NCI-H2227 treated with DMSO at 0.1 percent for 48 hours (cell line): ENCODE measurements at places on chromosomes 11 and 22.

GRCh38 chr11:30873924-30874610 lies 287.9 kb upstream of the MPPED2 start:
- DNase-seq = no peak

GRCh38 chr11:86524620-86525352 lies 147.6 kb downstream of the ME3 start:
- peak; percentile 64 for DNase-seq

- no peak for DNase-seq
Observed at GRCh38 chr11:105045676-105046296, 651 bp upstream of the CARD16 start.

- no peak for DNase-seq
Observed at GRCh38 chr11:1871531-1871930, 18.6 kb downstream of the LSP1 start.

- no peak for DNase-seq
Observed at GRCh38 chr11:75132080-75132479, 18.8 kb upstream of the SLCO2B1 start.

- no peak for DNase-seq
Observed at GRCh38 chr11:115499241-115499799, 4.9 kb downstream of the CADM1 start.

DNA sequence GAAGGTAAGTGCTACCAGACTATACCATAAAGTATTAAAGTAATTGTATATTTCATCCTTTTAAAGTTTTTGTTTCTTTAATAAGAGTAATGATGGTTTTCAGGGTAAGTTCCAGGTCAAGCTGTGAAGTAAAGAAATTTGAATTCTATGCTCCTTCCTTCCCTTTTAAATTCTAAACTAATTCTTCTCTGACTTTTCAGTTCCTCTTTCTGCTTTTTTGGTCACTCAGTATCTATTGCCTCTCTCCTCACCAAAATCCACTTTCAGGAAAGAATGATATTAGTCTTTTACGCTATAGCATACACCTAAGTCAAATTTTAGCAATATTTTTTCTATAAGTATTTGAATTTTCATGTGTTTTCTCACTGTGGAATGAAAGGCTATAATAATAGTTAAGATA lies 8.2 kb downstream of the MMP8 start:
- no peak for DNase-seq

GRCh38 chr11:7508087-7508486 lies 5.7 kb upstream of the PPFIBP2 start:
- no peak for DNase-seq

DNA sequence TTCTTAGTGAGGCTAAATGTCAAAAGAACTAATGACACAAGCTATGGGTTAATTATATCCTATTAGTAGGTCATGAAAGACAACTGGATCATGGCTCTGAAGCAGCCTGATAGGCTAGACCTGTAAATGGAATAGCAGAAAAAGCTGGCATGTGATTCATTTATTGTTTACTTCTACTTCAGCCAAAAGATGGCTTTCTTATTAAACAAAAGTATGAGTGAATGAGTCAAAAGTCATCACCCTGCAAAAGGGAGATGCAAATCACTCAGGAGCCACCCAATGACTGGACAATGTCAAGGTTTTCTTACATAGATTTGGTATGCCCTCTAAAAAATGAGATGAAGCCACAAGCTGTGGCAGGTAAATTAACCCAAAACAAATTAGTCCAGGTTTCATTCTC lies 138.0 kb downstream of the TRPC6 start:
- DNase-seq = no peak

GRCh38 chr11:126878913-126879482 lies 121.6 kb downstream of the KIRREL3 start:
- peak; percentile 67 for DNase-seq

GRCh38 chr22:44068422-44069191 lies 44.5 kb downstream of the PARVB start:
- DNase-seq = no peak

DNA sequence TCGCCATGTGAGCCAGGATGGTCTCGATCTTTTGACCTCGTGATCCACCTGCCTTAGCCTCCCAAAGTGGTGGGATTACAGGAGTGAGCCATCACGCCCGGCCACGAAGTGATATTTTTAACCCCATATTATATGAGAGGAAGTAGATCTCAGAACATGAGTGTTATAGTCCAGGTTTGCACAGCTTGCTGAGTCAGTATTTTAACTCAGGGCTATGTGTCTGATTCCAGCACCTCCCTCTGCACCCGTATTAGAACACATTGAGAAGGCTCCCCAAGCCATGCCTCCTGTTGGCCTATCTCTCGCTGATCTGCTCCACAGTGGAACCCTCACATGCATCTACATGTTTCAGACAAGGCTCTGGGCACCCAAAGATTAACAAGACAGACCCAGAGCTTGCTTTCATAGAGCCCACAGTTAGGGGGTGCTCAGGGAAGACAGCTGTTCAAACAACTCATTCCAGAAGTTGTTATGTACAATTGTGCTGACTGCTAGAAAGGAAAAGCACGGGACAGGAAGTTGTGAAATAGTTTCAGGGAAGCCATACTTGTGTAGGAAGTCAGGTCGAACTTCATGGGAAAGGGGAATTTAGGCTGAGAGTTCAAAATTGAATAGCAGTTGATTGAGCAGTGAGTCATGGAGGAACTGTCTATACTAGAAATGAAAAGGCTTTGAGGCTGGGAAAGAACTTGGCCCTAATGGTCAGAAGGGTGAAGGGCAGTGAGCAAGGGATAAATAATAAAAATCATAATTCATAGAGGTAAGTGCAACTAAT lies 49.3 kb upstream of the CLPB start:
- DNase-seq = no peak

DNA sequence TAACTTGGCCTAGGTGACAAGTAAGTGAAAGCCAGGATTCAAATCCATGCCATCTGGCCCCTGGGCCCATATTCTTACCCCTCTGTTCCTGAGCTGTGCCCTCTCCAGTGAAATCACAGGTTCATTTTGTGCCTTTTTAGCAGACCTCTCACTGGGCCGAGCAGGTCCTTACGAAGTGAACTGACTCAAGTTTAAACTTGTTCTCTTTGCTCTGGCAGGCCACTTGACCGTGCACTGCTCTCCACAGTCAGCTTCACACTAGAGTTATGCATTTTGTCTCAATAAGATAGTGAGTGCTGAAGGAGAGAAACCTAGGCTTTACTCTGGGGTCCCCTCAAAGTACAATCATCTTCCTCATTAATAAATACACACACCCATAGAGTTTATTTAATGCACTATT lies 40.7 kb downstream of the ARFGAP3 start:
- DNase-seq = no peak

- no peak for DNase-seq
Observed at GRCh38 chr11:108518581-108518980, 20.4 kb upstream of the POGLUT3 start.

- no peak for DNase-seq
Observed at GRCh38 chr11:1082728-1083620, 8.3 kb downstream of the MUC2 start.

- no peak for DNase-seq
Observed at GRCh38 chr22:25838960-25839741, 97.2 kb downstream of the MYO18B start.

DNA sequence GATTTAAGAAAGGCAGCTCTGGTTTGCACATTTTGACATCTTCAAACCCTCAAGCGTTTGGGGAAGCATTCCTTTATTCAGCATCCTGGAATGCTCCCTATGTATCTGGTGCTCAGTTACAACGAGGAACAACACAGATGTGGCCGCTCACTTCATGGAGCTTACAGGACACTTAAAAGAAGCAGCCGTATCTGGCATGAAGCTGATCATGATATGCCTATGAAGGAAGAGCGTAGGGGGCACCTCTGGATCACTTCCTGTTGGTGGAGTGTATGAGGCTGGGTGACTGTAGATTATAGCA lies 72.3 kb upstream of the TP53I11 start:
- DNase-seq = no peak

- DNase-seq = no peak
Observed at GRCh38 chr11:110125632-110126031, 32.4 kb downstream of the ZC3H12C start.

DNA sequence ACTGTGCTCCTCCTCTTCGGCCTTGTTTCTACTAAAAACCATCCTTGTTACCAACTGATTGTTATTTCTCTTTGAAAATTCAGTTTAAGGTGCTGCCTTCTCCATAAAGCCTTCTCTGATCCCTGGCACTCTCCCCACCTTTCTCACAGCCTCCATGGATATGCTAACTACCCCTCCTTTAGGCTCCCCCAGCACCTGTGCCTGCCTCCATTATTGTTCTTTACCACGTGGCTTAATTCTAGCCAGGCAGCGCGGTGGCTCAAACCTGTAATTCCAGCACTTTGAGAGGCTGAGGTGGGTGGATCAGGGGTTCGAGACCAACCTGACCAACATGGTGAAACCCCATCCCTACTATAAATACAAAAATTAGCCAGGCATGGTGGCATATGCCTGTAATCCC lies 96.3 kb downstream of the MRTFA start:
- no peak for DNase-seq

DNA sequence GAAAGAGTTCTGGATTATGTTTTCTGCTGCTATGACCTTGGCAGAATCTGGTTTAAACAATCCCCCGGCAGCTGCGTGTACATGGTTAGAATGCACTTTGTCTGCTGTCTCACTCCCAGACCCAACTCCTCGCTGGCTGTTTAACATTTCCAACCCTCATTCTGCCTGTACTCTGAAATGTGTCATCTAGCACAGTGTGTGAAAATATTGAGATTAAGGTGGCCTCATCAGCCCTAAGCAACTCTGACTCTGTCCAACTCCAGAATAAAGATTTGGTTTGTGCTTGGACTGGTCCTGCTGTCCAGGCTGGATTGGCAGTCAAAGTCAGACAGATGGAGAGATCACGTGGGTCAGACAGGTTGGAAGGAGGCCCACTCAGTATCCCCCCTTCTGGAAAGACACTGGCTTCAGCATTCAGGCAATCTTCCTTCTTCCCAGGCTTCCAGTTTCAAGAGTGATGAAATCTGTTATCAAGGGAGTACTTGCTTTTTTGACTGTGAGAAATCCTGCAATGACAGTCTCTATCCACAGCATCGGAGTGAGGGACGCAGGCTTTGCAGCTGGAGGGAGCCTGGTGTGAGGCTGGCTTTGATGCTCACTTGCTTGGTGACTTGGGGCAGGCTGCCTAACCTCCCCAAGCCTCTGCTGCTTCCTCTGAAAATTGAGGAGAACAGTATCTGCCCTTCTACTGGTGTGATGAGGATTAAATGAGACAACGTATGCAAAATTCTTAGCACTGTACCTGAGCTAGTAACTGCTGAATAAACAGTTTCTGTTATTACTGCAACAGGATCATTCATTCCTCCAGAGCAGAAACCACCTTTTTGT lies 29.8 kb downstream of the ABTB2 start:
- DNase-seq = no peak

- no peak for DNase-seq
Observed at GRCh38 chr22:40153192-40153591, 24.5 kb upstream of the TNRC6B start.

GRCh38 chr11:72771507-72771906 lies 19.3 kb upstream of the ARAP1 start:
- DNase-seq = no peak

DNA sequence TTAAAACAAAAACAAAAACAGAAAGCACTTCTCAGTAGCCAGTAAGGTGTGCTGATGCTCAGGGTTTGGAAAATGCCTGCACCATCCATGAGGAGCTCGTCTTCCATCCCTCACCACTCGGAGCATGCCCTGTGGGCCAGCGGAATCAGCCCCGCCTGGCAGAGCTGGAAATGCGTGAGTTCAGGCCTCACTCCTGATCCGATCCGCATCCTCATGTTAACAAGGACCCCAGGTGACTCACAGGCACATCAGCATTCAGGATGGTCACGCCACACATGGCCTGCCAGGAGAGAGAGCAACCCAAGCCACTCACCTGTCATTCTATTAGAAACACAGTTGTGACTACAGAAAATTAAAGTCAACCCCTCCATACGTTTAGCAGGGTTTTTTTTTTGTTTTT lies 188.5 kb downstream of the MPPED1 start:
- no peak for DNase-seq

GRCh38 chr22:46946383-46946962 lies 184.0 kb downstream of the TBC1D22A start:
- DNase-seq = no peak

- no peak for DNase-seq
Observed at GRCh38 chr11:94117871-94118270, 10.8 kb upstream of the PANX1 start.

- DNase-seq = no peak
Observed at GRCh38 chr22:40412441-40412840, 42.0 kb downstream of the SGSM3 start.

DNA sequence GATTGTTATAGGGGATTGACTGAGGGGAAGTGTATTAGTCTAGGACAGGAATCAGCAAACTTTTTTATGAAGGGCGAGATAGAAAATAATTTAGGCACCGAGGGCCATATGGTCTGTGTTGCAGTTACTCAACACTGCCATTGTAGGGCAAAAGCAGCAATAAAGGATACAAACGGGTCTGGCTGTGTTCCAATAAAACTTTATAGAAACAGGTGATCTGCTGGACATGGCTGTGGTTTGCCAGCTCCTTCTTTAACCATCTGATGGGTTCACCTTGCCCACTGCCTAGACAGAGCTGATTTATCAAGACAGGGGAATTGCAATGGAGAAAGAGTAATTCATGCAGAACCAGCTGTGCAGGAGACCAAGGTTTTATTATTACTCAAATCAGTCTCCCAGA lies 20.0 kb downstream of the PRR5L start:
- no peak for DNase-seq

DNA sequence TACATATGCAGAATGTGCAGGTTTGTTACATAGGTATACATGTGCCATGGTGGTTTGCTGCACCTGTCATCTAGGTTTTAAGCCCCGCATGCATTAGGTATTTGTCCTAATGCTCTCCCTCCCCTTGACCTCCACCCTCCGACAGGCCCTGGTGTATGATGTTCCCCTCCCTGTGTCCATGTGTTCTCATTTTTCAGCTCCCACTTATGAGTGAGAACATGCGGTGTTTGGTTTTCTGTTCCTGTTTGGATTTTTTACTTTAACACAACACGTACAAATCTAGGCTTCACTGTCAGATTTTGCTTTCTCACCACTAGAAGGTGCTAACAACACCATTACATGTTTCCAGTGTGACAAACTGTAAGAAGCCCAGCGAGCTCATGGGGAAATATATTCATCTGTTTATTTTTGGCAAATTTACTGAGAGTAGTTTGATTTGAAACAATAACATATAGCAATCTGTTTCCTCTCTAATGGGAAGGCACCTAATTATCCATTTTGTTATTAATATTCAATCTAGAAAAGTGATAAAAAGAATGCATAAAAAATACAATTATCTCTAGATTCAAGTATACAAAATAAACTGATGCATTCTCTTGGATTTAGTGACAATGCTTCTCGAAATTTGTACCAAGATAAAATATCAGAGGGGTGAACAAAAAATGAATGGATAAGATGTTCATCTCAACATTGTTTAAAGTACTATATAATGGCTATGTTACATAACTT lies 23.2 kb upstream of the BIRC3 start:
- DNase-seq = no peak

- DNase-seq = no peak
Observed at GRCh38 chr11:45423036-45423435, 136.9 kb upstream of the SYT13 start.

- DNase-seq = no peak
Observed at GRCh38 chr11:118010738-118011461, 24.7 kb downstream of the IL10RA start.
